GM13977 (cell line): ENCODE measurements at places on chromosomes 12 and 14.

GRCh38 chr12:71220260-71220659 is 62.5 kb upstream of the TSPAN8 start:
- no peak for DNase-seq

- no peak for DNase-seq
Measured at GRCh38 chr14:77543240-77543551, 44.6 kb upstream of the ISM2 start.

- DNase-seq: no peak
Measured at GRCh38 chr12:98821232-98821631, 176.1 kb downstream of the APAF1 start.

DNA sequence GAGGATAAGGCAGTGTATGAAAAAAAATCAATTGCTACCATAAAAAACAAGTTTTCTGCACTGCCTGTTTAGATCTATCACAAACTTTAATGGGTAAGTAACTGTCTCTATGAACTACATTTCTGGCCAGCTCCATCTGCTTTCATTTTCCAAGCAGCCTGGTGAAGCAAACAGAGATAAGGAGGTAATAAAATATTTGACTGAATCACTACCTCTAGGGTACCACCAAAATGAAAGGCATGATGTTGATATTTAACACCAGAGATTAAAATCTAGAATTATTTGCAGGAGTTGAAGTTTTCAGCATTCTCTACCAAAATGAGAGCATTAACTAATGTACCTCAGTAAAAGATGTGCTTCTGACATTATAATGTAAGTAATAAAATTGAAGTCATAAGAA is 863.5 kb upstream of the MGAT4C start:
- no peak for DNase-seq

GRCh38 chr12:84741692-84742091 is 170.9 kb downstream of the SLC6A15 start:
- DNase-seq: no peak

- no peak for DNase-seq
Measured at GRCh38 chr14:78356391-78356790, 186.2 kb downstream of the NRXN3 start.
